ENCODE measurements at places on chromosomes 12 and 14. TPM values are rescaled to one million over a fixed set of nuclear protein-coding genes. Genes with fewer than 3 reads are reported as not detected.

GRCh38 chr14:62117010-62117750 is 355.0 kb downstream of the SNAPC1 start:
- H3K27ac ChIP-seq, result no peak overlapping the region
- H3K27me3 ChIP-seq, result peaks cover 40% of the 10 kb centered on the region
- peak overlapping the region; percentile 37 for H3K4me3 ChIP-seq
- peak; percentile 15 for DNase-seq
- no peaks in the 10 kb centered on the region for H3K36me3 ChIP-seq

GRCh38 chr12:51442324-51442723 is 17.7 kb downstream of the SLC4A8 start:
- no peaks in the 10 kb centered on the region for H3K4me1 ChIP-seq
- H3K27me3 ChIP-seq, result no peaks in the 10 kb centered on the region
- no peak for DNase-seq
- no peak overlapping the region for H3K27ac ChIP-seq

DNA sequence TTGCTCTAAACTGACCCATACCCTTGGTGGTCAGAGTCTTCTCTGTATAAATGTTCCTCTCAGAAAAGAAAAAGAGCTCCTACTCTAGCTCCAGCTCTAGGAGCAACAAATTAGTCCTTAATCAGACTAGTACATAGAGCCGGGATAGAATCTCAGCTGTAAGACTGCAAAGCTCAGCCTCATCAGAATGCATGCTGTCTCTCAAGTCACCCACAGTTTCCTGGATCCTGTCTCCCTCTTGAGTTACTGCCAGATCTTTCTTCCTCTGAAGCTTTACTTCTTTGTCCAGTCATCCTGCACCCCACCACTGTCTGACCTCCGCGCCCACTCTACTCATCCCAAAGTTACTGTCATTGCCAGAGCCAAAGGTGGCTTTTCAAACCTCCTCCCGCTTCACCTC is 139.3 kb upstream of the PRMT8 start:
- no peaks in the 10 kb centered on the region for H3K36me3 ChIP-seq
- no peak for DNase-seq
- no peaks in the 10 kb centered on the region for H3K4me1 ChIP-seq
- no peak overlapping the region for H3K4me3 ChIP-seq

DNA sequence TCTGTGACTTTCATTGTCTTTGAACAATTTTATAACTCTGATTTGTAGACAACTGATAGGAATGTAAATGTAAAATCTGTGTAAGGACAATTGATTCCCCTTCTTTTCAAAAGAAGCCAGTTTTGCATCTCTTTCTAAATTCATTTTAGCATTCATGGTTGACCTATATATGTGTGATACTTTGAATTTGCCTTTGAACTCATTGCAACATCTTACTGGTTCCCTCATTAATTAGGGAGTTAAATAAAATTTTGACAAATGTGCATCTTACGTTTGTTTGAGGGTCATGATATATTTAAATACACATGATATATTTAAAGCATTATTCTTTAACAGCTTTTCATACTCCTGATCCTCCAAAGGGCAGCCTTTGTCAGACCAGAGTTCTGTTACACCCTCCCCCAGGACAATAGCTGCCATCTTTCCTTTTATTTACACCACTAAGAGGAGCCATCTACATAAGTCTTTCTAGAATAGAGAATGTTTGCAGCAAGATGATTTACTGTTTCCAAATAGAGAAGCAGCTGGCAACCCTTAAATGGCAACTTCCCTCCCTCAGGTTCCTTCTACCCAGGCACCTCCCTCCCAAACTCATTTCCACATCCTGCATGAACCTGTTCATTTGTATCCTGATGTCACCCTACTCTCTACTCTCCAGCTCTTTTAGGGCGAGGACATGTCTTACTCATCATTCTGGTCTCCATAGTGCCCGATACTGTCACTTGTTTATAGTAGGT is 40.2 kb upstream of the APPL2 start:
- H3K27me3 ChIP-seq, result no peaks in the 10 kb centered on the region
- no peak overlapping the region for H3K4me3 ChIP-seq
- no peak for DNase-seq
- H3K36me3 ChIP-seq, result no peaks in the 10 kb centered on the region

DNA sequence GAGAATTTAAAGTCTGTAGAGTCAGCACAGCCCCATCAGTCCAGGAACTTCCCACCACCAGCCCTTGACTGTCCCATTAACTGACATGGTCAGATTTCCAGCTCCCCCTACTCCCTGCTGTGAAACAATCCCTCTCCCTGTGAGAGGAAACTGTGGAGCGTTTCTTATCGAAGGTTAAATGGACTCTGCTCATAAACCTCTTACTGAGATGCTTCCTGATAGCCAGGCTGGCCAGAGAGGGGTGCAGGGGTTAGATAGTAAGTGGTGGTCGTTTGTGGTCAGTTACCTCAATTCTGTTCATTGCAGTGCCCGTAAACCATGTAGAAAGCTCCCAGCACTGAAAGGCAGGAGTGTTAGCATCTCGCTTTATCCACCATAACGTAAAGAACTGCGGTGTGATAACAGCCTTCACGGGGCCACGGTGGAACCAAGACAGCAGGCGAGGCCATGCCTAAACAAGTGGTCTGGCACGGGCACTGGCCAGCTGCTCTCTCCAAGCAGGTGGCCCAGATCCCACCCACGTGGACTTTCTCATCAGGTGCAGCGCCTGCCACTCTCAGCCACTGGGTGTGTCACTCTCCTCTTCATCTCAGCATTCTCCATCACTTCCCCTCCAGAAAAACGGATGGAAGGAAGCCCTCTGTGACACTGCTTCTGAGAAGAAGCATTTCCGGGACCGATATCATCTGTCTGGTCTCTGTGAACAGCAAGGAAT is 102.2 kb downstream of the FBXL14 start:
- DNase-seq, result no peak
- H3K27ac ChIP-seq, result no peak overlapping the region
- no peaks in the 10 kb centered on the region for H3K36me3 ChIP-seq
- no peak overlapping the region for H3K4me3 ChIP-seq
- H3K27me3 ChIP-seq, result no peaks in the 10 kb centered on the region

- H3K4me3 ChIP-seq, result no peak overlapping the region
- H3K27me3 ChIP-seq, result peaks cover 20% of the 10 kb centered on the region
- H3K36me3 ChIP-seq, result no peaks in the 10 kb centered on the region
- no peak overlapping the region for H3K27ac ChIP-seq
These were observed 240.0 kb upstream of the CPNE8 start for GRCh38 chr12:39145175-39145999.

GRCh38 chr14:22801716-22802115 is 13.5 kb downstream of the SLC7A7 start:
- no peaks in the 10 kb centered on the region for H3K4me1 ChIP-seq
- DNase-seq, result no peak
- H3K4me3 ChIP-seq, result no peak overlapping the region
- H3K36me3 ChIP-seq, result no peaks in the 10 kb centered on the region
- H3K27ac ChIP-seq, result no peak overlapping the region

DNA sequence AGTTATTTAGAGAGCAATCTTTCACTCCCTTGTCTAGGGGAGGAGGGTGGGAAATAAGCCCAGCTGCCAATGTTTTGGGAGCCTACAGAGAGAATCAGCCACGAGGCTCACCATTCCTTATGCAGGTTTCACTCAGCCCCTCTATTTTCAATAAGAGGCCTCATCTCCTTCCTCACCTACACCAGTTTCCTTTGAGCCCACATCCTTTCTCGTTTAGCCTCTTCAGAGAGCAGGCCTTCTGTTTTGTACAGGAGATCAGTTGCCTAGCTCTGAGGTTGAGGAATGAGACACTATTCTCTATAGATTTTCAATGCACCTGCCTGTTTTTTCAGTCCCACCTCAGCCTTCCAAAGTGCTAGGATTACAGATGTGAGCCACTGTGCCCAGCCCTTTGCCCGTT is 17.9 kb downstream of the SNAPC1 start:
- DNase-seq, result no peak
- peaks cover 64% of the 10 kb centered on the region for H3K36me3 ChIP-seq
- no peaks in the 10 kb centered on the region for H3K4me1 ChIP-seq
- H3K27ac ChIP-seq, result no peak overlapping the region
- no peaks in the 10 kb centered on the region for H3K27me3 ChIP-seq

DNA sequence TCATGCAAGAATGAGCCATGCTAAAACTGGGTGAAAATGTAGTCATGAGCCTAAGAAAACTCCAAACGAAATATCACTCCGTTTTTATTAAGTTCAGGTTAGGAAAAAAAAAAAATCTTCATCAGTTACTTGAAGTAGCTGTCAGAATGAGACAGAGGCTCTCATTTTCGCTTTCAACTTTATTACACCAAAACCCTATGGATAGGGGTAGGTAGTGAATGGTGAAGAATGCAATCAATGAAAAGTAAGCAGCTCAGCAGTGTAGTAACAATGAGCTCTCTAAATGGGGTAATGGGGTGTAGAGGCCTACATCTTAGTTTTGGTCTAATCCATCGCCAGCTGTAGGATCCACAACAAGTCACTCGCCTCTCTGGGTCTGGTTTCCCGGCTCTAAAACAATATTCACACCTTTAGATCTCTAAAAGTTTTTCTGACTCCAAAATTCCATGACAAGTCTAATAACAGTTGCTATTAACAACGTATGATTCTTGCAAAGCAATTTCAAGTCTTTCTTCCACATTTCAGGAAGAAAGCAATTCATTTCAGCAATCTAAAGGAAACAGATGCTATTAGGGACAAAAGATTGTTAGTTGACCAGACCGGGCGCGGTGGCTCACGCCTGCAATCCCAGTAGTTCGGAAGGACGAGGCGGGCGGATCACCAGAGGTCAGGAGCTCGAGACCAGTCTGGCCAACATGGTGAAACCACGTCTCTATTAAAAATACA is 1.7 kb downstream of the BTBD7 start:
- peaks cover 36% of the 10 kb centered on the region for H3K4me1 ChIP-seq
- H3K36me3 ChIP-seq, result no peaks in the 10 kb centered on the region
- H3K27ac ChIP-seq, result peak overlapping the region; percentile 97
- DNase-seq, result no peak

DNA sequence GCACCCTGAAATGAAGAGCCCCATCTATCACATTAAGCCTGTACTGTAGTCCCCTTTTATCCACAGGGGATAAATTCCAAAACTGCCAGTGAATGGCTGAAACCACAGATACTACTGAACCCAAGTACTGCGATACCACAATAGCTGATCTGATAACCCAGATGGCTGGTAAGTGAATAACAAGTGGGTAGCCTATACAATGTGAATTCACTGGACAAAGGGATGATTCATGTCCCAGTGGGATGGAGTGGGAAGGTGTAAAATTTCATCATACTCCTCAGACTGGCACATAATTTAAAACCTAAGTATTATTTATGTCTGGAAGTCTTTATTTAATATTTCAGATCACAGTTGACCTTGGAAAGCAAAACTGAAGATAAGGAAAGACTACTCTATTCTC is 201.3 kb downstream of the GPHN start:
- no peaks in the 10 kb centered on the region for H3K36me3 ChIP-seq
- DNase-seq, result no peak
- no peak overlapping the region for H3K4me3 ChIP-seq
- no peak overlapping the region for H3K27ac ChIP-seq
- H3K27me3 ChIP-seq, result no peaks in the 10 kb centered on the region

GRCh38 chr12:55659486-55660385 is 23.0 kb downstream of the OR10P1 start:
- peaks cover 15% of the 10 kb centered on the region for H3K4me1 ChIP-seq
- H3K36me3 ChIP-seq, result no peaks in the 10 kb centered on the region
- DNase-seq, result peak; percentile 41
- no peaks in the 10 kb centered on the region for H3K27me3 ChIP-seq

- no peak overlapping the region for H3K27ac ChIP-seq
- no peaks in the 10 kb centered on the region for H3K4me1 ChIP-seq
- DNase-seq, result no peak
- no peaks in the 10 kb centered on the region for H3K36me3 ChIP-seq
These were observed 39.5 kb downstream of the SCARB1 start for GRCh38 chr12:124824195-124824594.

The CHGA gene
- total RNA-seq, result not detected

The CLEC1A gene
- total RNA-seq, result 1.00 TPM

The PPP1R1A gene
- 209 TPM for total RNA-seq

The ADCY6 gene
- 13.4 TPM for total RNA-seq

Data from gastrocnemius medialis (tissue), 4 donors.